Activated T-cell treated with anti-CD3 and anti-CD28 coated beads for 48 hours (primary cell): ENCODE measurements at places on chromosomes 7 and 10.

- DNase-seq: no peak
Observed at GRCh38 chr10:13560597-13560996, 26.2 kb upstream of the PRPF18 start.

DNA sequence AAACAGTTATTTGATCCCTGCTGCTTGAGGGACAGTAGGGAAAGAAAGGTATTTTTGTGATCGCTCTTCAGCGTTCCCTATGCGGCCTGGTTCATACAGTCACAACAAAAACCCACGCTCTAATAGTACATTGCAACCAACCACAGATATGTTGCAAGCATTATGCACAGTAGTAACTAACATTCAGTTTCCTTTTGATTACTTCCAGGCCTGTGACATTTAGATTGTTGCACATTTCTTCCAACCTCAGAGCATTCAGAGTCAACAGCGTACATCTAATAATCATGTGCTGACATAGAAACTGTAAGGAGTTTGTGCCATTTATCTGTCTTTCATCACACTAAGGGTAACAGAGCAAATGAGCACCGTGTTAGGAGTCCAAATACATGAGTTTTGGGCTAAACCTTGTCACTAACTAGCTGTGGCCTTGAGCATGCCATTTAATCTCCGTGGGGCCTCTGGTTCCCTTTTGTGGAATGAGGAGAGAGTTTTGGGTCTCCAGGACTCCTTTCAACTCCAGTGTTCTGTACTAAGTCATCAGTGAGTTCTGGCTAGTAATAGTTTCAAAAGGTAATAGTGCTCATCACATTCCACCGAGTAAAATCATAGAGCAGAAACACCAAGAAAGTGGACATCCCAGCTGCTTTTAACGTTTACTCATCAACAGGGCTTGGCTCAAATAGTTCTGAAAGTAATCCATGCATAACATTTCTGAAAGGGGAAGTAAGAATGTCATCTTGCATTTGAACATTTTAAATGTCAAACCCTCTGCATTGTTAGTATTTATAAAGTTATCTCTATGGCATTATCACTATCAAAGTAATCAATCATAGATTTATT lies 99.0 kb upstream of the FZD1 start:
- DNase-seq: no peak

DNA sequence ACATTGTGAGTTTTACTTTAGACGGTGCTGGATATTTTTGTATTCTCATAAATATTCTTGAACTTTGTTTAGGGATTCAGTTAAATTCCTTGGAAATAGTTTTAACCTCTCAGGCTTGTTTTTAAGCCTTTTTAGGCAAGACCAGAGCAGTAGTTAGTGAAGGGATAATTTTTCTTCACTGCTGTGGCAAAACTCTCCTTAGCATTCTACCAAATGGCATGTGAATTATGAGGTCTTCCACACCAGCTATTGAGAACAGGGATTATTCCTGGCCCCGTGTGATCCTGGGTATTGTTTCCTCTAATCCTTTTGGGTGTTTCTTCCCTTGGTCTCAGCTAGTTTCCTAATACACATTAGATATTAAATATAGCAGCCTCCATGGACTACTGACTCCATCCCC lies 46.2 kb downstream of the CCDC71L start:
- DNase-seq: no peak

GRCh38 chr10:132396494-132397035 lies 435 bp upstream of the PWWP2B start:
- DNase-seq: peak; percentile 54

GRCh38 chr10:114374053-114374791 lies 30.1 kb downstream of the AFAP1L2 start:
- DNase-seq: no peak

- DNase-seq: no peak
Observed at GRCh38 chr7:47326220-47326619, 255.7 kb downstream of the TNS3 start.

GRCh38 chr10:73932620-73933112 lies 21.7 kb downstream of the PLAU start:
- DNase-seq: no peak

- no peak for DNase-seq
Observed at GRCh38 chr7:30466266-30466665, 12.3 kb downstream of the NOD1 start.

DNA sequence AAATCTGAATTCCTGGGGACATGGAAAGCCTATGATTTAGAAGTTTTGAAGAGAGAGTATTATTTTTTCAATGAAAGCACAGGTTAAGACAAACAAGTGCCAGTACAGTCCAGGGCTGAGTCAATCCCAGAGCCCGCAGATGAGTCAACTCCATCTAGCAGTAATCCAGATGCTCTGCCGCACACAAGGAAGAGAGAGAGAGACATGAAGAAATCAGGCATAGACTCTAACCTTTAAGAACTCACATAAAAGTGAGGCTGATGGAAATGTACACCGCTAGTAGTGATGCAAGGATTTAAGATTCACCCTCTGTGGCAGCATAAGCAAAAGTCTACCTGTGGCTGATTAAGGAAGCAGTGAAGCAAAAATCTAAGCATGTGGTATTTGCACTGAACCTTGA lies 651.5 kb downstream of the TNS3 start:
- no peak for DNase-seq

DNA sequence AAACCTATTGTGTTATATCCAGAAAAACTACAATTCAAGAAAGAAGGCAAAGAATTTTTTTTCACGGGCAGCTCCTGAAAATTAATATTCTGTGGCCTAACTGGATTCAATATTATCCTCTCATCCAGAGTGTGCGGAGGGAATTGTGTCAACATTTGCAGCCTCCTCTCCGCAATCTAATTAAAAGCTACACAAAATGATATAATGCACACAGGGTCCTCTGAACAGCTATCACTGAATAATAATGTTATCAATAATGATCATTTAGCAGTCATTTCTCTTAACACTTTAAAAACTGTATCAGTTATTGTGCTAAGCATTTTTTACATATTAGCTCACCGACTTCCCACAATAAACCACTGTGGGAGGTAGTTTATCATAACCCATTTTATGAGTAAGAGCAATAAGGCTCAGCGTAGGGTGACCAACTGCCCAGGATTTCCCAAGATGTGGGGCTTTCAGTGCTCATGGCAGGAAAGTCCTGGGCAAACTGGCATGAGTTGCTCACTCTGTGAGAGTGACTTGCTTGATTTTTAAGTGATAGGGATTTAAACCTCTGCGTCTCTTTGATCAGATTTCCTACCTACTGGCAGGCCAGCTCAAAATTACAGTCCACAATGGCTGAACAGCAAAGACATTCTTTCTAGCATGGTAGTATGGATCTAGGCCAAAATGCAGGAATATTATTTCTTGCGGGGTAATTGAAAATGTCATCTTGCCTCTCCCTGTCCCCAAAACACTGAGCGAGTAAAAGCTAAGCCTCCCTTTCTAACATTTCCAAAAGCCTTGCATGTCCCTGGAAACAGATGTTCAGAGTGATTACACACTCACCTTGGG lies 65.7 kb downstream of the AOAH start:
- DNase-seq: no peak

DNA sequence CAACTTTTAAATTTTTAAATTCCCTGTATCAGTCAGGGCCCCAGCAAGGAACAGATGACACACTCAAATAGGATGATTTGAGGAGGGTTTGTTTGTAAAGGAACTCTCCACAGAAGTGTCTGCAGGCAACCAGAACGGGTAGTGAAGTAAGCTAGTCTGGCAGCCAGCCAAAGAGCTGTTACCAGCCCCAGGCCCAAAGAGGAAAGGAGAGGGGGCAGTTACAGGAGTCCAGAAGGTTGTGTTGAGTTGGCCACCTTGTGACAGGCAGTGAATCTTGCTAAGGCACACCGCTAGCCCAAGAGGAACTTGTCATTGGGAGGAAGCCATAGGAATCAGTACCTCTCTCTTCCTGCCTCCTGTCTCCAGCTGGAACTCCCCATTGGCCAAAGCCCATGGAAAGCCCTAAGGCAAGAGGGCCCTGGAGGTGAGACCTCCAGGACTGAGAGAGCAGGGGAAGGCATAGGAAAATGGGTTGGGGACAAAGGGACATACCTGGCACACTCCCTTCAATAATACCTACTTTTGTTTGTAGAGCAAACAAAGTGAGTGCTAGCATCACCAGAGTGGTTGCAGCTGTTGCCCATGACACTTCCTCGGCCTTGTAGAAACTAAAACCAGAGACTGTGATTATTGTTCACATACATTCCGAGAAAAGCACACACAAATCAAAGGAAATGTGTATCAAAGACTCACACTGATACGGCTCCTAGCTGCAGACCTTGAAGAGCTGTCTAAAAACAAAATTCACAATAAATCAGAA lies 25.4 kb upstream of the GATAD1 start:
- DNase-seq: no peak

GRCh38 chr10:44715136-44715535 lies 196.0 kb upstream of the TMEM72 start:
- no peak for DNase-seq

DNA sequence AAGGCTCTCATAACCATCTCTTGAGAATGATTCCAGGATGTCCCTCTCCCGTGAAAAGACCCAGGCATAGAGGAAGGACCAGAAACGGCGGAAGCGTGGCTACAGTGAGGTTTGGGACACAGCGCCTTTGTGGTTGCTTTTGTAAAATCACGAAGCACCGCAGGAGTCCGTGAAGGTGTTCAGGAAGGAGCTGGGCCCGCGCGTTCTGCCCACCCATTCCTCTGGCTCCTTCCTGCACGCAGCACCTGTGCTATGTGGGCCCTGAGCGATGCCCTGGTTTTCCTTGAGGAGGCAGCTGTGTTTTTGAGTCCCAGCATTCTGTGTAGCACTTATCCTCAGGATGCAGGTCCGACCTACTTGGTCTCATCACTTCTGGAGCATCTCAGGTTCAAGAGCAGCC lies 112.8 kb downstream of the TRRAP start:
- DNase-seq: no peak

- DNase-seq: no peak
Observed at GRCh38 chr7:29811586-29811985, 5.3 kb downstream of the WIPF3 start.

- DNase-seq: no peak
Observed at GRCh38 chr10:6912929-6913328, 332.9 kb upstream of the PRKCQ start.

- no peak for DNase-seq
Observed at GRCh38 chr7:127897704-127898454, 133.4 kb downstream of the LRRC4 start.

GRCh38 chr7:117427258-117427701 lies at the start of gene ASZ1:
TSS of gene ASZ1 (minus strand) at chr7:117427493. CDS start at chr7:117427460, 33 bp downstream.
- no peak for DNase-seq

DNA sequence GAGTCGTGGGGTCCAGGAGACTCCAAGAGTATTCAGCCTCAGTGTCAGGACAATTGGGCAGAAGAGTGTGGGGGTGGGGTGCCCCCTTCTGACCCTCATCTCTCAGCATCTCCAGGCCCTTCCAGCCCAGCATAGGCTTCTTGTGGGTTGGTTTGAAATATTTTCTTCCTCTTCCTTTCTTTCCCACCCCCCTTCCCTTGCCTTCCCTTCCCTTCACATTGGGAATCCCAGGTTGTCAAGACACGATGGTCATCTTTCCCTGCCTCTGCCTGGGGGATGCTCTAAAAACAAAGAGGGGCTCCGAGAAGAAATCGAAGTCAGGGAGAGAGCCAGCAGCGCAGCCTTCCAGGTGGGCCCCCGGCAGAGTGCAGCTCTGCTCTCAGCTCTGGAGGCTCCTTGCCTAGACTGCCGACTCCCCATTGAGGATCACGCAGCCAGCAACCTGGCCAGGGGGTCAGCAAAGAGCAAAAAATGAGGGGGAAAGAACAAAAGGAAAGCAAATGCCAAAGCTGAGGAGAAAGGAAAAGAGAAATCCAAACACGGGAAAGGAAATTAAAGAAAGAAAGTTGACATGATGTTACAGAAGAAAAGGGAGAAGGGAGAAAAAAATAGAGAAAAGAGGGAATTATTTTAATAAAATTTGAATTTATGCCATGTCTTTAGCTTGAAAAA lies 1.5 kb downstream of the PAX2 start:
- DNase-seq: no peak

DNA sequence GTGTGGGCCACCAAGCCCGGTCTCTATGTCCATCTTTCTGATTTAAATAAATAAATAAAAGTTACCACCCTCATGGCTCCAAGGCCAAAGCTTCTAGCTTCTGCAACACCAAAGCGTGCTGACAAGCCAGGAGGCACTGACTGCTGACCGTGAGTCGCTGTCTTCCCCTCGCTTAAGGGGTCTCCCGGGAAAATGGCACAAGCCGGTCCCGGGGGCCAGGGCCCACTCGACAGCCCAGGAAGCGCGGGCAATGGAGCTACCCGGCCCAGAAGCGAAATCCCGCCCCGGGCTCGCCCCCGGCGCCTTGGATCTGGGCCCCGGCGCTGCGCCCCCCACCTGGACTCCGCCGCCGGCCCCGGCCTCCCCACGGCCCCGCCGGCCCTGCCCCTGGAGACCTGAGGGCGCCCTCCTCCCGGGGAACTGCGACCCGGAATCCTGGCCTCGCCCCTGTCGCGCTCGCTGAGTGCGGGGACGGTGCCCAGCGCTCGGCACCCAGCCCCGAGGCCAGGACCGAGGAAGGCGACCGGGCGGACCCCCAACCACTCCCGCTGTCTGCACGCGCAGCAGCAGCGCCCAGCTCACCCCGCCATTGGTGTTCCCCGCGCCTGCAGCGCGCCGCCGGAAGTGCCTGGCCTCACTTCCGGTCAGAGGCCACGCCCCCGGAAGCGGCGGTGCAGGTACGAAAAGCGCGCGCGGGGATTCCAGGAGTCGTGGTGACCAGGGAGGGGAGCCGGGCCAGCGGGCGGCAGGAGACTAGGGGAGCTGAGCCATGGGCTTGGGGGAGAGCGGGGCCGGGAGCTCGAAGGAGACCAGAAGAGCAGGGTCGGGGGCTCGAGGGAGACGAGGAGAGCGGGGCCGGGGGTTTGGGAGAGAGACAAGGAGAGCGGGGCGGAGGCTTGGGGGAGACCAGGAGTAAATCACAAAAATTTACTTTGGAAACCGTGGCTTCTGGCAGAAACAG lies at the start of the genes MRM2 and NUDT1:
Gene MRM2, minus strand, starts transcription at position 626 of the 961 bp plus-strand sequence. Its CDS starts 36 bp downstream, at position 590.
Gene NUDT1, plus strand, starts transcription at position 647 of the 961 bp plus-strand sequence. CDS start 2,349 bp downstream, outside the sequence.
- peak; percentile 81 for DNase-seq

GRCh38 chr10:69734797-69735468 lies 66.8 kb upstream of the COL13A1 start:
- DNase-seq: peak; percentile 18

GRCh38 chr10:29740981-29741545 lies 106.3 kb upstream of the SVIL start:
- no peak for DNase-seq

- DNase-seq: no peak
Observed at GRCh38 chr10:101453791-101454718, 100.1 kb downstream of the BTRC start.

DNA sequence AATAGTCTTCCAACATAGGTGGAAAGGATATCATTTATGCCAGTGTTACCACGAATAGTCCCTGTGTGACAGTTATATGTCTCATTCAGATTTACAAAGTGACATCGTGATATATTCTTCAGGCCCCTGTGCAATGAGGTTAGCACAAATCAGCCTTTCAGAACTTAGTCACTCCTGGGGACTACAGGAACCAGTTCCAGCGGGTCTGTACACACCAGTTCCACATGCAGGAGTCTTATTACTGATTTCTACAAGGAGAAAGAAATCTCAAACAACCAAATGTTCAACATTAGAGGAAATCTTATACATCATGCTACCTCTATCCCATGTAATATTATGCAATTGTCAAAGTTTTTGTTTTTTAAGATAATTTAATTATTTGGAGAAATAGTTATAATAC lies 4.4 kb upstream of the WDR91 start:
- no peak for DNase-seq

- no peak for DNase-seq
Observed at GRCh38 chr7:73831584-73831833, 713 bp downstream of the CLDN4 start.

GRCh38 chr10:95503001-95503400 lies 58.2 kb downstream of the SORBS1 start:
- DNase-seq: no peak
